CD8-positive, alpha-beta memory T cell (primary cell): ENCODE measurements at places on chromosomes 5 and 9.

GRCh38 chr9:109535365-109535764 is 37.3 kb upstream of the PTPN3 start:
- no peak for DNase-seq

GRCh38 chr5:122516432-122516743 is 204.4 kb downstream of the SNCAIP start:
- DNase-seq = no peak

GRCh38 chr5:142012186-142012785 is 541 bp downstream of the GNPDA1 start:
- no peak for DNase-seq

GRCh38 chr5:95537501-95537900 is 17.3 kb downstream of the SKIC3 start:
- no peak for DNase-seq

GRCh38 chr5:126009566-126009965 is 413.6 kb upstream of the GRAMD2B start:
- no peak for DNase-seq

GRCh38 chr5:9467199-9468059 is 78.4 kb downstream of the SEMA5A start:
- DNase-seq = no peak

DNA sequence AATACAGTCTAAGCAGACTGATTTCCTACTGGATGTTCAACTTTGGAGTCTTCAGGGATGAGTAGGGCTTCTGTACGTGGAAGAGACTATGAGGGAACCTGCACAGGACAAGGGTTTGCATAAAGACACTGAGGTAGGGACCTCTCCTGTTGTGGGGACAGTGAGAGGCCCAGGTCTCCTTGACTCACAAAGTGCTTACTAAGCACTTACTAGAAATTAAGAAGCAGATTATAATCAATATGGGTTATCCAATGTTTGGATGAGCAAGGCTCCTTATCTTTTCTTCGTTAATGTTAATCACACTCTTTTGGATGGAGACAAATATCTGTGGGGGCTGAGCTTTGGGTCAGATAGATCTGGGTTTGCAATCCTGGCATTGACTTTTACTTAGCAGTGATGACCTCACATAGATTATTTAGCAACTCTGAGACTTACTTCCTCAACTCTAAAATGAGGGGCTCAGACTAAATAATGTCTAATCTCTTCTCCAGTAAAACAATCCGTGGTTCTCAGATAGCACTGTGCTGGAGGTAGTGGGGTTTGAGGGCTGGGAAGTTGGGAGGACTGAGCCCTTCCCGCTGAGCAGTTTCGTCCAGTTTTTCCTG is 45.9 kb downstream of the PDCD1LG2 start:
- DNase-seq = no peak

DNA sequence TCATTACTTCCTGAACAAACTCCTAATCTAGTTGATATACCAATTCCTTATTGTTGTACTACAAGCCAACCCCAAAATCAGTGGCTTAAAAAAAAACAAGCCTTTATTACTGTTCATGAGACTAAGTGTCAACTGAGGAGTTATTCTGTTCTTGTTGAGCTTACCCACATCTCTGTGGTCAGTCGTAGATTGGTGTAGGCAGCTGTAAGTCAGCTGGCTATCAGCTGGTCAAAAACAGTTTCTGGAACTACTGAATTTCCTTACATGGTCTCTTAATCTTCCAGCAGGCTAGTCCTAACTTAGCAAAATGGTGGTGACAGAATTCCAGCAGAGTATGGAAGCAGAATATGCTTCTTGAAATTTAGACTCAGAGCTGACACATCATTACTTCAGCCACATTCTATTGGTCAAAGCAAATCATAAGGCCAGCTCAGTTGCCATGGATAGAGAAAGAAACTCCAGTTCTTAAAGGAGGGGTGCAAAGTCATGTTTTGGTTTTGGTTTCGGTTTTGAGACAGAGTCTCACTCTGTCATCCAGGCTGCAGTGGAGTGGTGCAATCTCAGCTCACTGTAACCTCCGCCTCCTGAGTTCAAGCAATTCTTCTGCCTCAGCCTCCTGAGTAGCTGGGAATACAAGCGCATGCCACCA is 386.1 kb upstream of the MPDZ start:
- no peak for DNase-seq

GRCh38 chr9:107878462-107878861 is 388.9 kb upstream of the KLF4 start:
- DNase-seq = no peak
